Fibroblast of upper back skin (primary cell): ENCODE measurements at places on chromosomes 2 and 18.

DNA sequence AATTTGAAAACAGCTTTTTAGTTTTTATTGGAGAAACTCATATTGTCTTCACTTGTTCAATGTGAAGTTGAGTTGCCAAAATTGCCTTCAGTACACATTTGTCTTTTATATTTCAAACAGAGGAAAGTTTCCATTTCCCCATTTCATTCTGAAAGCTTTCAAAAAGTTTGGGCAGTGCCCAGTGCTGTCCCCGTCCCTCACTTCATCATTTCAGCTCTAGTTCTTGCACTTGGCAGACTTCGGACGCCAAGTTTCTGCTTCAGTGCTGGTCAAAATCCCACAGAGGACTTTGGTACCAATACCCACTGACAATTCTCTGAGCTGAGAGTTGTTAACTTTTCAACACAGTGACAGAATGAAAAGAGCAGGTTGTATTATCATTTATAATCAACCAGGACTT is 43.4 kb upstream of the AQP4 start:
- no peak for DNase-seq

DNA sequence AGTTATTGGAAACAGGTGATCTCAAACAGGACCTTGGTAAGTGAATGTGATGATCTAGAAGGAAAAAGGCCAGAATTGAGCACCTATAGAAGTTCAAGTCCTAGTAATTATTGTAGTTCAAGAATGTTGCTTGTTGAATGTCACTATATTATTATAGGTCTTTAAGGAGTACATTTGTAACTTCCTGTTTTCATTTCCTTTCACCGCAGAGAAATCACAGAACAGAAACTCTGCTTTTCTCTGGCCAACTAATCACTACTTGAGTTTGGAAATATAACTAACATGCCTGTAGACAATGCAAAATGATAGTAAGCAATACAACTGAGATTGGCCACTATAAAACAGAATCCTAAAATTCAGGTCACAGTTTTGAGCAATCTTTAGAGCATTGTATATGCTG is 61.8 kb upstream of the EFEMP1 start:
- DNase-seq = no peak

GRCh38 chr18:58113337-58113736 is 69.3 kb downstream of the NEDD4L start:
- DNase-seq = no peak

DNA sequence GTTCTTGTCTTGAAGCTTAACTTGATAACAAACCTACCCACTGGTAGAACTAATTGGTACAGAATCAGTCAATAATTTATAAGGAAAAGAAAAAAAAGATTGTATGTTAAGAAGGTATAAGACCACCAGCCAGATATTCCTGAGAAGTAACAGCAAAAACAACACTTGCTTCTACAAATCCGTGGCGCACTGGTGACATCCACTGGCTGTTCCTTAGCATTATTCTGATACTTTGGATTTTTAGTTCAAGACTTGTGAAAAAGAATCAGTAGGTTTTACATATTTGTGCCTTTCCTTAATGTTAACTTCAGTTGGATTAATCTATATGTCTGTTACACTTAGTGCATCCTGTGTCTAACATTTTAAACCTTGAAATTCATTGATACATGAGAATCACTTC is 141.8 kb downstream of the GRB14 start:
- DNase-seq = peak; percentile 43

DNA sequence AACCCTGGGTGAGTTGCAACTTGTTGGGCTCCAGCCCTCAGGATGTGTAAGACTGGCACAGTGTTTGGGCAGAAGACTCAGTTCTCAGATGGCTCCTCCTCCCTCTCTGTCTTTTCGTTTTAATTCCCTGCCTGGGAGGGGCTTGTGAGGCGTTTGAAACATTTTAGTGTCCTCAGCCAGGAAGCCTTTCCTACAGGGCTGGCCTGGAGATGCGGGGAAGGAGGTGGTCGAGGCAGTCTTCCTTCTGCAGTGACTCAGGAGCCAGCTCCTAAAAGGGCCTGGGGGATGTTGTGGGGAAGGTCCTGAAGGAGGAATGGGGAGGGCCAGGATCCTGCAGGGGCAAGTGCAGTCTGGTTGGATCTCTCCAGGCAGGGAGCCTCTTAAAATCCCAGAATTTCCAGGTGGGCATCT is 22.1 kb upstream of the IGFBP5 start:
- DNase-seq = no peak

GRCh38 chr2:208671886-208672680 is 265.5 kb downstream of the PTH2R start:
- DNase-seq = no peak

DNA sequence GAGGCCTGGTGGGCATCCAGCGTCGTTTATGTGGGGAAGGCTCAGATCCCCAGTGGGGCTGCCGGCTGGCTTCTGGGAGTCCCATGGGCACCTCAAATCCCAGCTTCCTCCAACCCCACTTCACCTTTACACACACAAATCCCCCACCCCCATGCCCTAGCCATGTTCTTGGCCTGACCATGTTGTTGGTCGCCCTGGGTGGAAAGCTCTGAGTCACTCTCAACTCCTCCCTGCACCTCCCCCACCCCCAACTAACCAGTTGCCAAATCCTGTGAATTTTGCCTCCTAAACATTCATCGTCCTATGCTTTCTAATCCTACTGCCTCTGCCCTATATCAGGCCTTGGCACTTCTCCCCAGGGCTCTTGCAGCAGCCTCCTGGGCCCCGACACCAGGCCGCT is 6.4 kb downstream of the TNS1 start:
- DNase-seq = peak; percentile 88

DNA sequence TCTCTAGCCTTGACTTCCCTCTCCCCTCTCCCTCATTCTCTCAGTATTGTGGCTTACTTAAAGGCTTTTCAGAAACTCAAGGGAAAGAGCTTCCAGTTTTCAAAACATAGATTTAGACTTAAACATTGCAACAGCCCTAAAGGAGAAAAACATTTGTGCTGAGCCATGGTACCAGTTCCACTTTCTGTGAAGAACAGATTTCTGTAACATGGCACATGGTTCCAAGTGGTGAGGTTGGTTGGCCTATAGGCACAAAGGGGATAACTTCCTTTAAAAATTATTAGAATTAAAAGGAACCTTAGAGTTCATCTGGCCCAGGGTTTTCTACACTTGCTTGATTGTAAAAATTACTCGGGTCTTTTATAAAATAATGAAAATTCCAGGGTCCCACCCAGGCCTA is 138.6 kb upstream of the CDCA7 start:
- DNase-seq = no peak

DNA sequence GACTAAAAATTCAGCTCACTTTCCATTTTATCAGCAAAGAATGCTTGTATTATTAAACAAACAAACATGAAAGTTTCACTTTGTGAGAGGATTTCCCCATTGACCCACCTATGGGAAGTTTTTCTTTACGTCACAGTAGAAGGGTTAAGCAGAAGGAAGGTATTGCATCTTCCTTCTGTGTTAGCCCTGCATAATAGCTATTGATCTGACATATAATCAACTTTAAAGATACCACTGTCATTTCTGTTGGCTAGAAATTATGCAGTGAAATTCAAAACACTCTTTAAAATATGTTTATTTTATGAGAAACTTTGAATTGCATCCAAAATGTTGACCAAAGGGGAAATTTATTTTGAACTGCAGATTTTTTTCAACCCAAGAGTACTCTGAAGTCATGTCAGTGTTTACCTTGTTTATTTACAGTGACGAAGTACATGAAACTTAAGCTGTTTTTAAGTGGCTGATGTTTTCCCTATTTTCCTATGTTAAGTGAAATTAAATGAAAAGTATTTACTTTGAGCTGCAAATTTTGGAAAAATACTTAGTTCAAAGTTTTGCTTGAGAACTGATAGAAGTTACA is 566.4 kb downstream of the ZEB2 start:
- DNase-seq = no peak

DNA sequence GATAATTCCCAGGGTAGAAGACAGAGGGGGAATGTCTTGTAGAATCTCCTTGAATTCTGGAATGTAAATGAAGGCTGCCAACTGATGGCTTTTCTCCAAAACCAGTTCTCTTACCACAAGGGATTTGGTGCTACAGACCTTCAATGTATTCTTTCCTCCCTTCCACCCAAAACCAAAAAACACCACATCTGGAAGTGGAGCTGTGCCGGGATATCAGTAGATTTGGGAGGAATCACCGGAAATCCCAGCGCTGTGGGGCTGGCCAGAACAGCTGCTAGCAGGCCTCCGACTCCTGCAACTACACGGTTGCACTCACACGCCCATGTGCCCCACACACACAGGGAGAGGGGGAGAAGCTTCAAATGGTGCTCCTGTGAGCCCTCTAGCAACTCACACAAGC is 45.7 kb downstream of the RPL31 start:
- DNase-seq = peak; percentile 23

GRCh38 chr2:148201075-148202004 is 180.4 kb downstream of the MBD5 start:
- peak; percentile 48 for DNase-seq

GRCh38 chr2:152583512-152584229 is 133.6 kb downstream of the PRPF40A start:
- no peak for DNase-seq

DNA sequence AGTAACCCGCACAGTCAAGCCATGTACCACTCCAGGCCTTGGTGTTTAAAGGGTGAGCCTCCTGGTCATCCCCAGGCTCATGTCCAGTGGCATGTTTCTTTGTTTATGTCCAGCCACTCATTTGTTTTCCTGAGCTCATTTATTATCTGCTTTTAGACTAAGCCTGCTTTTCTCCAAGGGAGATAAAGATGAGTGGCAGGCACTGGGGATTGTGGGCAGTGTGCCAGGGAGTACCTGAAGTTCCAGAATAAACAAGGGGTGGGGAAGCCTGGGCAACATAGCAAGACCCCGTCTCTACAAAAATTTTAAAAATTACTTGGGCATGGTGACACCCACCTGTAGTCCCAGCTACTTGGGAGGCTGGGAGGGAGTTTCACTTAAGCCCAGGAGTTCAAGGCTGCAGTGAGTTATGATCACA is 1.9 kb downstream of the ANXA4 start:
- no peak for DNase-seq

DNA sequence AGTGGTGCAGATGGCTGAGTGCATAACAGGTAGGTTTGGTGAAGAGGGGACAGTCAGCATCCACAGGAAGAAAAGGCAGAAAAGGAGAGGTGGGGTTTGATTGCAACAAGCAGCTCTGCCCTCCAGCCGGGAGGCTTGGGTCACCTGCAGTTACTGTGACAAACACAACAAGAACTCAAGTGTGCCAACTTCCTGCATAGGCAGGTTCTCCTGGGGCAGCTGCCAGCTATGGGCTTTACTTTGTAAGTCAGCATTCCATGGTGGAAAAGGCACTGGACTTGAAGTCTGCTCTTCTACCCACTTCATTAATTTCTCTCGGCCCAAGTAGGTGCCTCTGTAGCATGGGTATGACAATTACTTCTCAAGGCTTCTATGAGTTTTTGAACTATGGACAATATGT is 98.9 kb downstream of the MYT1L start:
- no peak for DNase-seq

DNA sequence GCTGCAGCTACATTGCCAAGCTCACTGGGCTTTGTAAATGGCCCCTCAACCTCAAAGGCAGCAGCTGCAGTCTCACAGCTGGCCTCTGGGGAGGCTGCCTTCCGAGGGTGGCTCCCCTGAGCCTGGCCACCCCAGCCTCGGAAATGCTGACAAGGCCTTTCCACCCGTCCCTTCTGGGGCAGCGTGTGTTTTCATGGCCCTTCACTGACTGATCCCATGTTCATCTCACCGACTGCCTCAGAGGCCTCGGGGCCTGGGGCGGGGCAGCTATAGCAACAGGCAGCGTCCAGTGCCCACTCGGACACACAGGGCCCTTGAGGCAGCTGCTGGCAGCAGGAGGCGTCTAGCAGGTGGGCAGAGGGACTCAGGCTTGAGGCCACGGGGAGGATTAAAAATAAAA is 149.7 kb downstream of the GLI2 start:
- DNase-seq = no peak

GRCh38 chr2:227855440-227855839 is 16.0 kb upstream of the DAW1 start:
- DNase-seq = no peak

DNA sequence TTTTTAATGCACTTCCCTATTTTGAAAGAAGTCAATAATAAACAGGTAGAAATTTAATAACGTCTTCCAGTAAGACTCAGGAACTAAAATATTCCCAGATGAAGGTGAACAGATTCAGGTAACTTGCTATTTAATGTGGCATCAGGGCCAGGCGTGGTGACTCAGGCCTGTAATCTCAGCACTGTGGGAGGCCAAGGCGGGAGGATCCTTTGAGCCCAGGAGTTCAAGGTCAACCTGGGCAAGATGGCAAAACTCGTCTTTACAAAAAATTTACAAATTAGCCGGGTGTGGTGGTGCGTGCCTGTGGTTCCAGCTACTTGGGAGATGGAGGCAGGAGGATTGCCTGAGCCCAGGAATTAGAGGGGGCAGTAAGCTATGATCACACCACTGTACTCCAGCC is 81.8 kb downstream of the NXPH2 start:
- DNase-seq = no peak

GRCh38 chr2:62698653-62699052 is 6.9 kb upstream of the EHBP1 start:
- no peak for DNase-seq
